ENCODE measurements at places on chromosomes 3 and 15.
A peak's percentile ranks its signal among the peaks of the same experiment; 100 is the strongest.

DNA sequence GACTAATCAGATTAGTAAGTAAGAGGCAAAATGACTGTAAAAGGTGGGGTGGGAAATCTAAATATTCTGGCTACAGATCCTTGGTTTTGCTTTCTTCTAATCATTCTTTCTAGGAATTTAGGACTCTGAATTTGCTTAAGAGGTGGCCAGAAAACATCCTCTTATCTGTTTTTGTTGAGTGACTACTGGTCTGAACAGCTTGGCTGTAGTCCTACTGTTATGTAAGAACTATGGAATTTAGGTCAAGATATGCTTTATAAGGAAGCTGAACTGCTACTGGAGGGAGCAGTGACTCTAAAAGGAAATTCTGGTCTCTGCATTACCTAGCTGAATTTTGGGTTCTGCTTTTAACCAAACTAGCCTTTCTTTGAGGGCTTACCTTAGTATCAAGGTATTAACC, 33.5 kb upstream of the CSPG5 start:
- DNase-seq: peak; percentile 43

DNA sequence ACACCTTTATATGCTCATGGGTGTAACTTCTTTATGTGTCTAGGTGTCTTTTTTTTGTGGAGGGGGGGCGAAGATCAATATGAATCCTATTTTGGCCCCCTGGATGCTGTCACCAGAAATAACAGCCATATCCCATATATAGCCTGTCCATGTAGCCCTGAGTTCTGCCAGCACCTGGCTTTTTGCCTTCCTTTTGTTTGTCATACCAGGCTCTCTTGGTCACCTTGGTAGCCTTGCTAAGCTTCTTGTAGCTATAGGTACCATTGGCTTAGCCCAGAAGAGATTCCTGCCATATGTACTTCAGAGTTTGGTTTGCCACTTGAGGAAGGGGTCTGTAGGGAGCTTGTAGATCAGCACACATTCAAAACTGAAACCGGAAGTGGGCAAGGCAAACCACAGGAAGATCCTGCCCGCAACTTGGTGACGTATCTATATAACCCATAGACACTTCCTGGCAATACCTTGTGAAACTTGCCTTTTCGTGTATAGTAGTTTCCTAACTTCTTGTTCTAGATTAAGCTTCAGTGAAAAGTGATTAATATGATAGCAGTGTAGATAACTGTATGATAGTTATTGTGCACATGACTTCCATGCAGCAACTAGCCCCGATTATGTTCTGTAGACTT, 11.9 kb downstream of the RASA2 start:
- no peak for DNase-seq

- DNase-seq: no peak
Measured at GRCh38 chr3:58180940-58181587, 29.7 kb downstream of the DNASE1L3 start.

DNA sequence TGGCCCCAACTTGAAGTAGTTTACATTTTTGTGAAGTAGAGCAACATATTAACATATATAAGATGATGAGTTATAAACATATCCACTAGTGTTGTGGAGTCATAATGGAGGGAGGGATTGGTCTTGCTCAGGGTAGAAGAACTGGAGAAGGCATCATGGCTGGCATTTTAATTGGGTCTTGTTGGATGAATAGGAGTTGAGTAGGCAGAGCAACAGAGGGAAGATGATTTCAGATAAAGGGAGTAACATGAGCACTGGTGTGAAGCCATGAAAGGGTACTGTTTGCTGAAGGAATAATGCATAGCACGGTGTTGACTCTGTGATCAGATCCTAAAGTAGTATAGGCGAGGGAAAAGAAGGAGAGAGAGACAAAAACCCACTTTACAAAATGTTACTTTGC, 3.6 kb upstream of the RFX7 start:
- DNase-seq: no peak

GRCh38 chr3:160398820-160399124, 253 bp downstream of the IFT80 start:
- DNase-seq: no peak

- DNase-seq: no peak
Measured at GRCh38 chr15:63826528-63826927, 7.2 kb downstream of the HERC1 start.

DNA sequence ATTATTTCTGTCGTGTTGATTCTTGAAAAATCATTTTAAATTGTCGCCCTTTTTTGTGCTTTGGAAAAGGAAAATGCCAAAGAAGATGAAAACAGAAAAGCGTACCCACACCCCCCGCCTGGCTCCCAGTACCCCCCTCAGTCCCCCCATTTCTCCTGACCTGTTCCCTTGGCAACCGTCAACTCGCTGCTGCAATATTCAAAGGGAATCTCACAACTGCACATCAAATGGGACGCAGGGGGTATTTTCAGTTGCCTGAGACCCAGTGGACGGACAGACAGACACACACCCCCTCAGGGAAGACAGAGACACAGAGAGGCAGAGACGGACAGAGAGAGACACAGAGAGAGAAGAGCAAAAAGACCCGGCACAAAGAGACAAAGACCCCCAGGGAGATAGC, 83.5 kb upstream of the PRR20G start:
- no peak for DNase-seq

DNA sequence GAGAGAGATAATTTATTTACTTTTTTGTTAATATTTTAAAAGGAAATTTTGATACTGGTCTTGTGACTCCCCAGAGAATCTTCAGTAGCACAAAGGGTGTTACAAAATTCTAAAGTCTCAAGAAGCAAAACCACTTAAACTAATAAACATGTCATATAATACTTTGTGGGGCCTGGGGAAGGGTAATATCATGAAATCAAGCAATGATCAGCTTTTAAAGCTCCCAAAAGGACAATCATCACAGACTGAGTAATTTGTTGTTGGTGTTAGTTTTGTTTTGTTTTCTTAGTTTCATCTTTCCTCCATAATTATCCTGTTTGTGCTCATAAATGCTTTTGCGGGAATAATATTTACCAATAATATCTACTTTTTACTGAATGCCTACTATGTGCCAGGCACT, 55.0 kb downstream of the TMEM212 start:
- no peak for DNase-seq

GRCh38 chr15:90004252-90004651, 3.1 kb downstream of the ZNF710 start:
- DNase-seq: no peak

DNA sequence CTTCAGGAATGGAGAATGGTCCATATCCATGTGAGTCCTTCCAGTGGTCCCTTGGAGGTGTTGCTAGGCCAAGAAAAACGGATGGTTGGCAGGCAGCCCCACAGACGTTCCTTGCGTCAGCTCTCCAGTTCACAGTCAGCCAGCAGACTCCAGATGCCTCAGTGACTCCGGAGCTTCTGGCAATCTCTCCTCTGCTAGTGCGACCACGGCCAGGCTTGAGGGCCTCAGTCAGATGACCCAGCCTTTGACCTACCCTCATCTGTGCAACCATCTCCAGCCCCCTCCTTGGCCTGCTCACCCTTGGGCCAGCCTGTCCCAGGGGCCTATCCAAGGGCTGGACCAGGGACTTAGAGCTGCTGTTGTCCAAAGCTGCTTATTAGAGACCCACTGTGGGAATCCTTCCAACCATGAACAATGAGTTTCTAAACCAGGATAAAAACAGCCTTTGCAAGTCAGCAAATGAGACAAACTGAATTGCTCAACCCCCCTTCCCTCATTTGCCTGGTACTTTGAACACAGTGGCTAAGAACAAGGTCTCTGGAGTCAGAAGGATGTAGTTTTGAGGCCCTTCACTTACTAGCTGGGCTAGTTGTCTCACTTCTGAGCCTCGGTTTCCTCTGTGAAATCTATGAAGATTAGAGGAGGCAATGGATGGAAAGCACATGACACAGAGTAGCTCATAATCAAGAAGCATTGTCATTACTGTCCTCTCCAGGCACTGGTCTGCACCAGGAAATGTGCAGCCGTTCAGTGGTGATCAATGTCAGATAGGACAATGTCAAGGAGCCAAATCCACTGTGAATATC, 44.8 kb downstream of the ANP32A start:
- DNase-seq: no peak

- DNase-seq: no peak
Measured at GRCh38 chr3:135155228-135155627, 360.2 kb downstream of the EPHB1 start.

GRCh38 chr3:63933459-63933858, 21.3 kb upstream of the SCAANT1 start:
- DNase-seq: no peak

- DNase-seq: no peak
Measured at GRCh38 chr3:194671511-194671899, 486 bp downstream of the LSG1 start.

GRCh38 chr3:38158472-38158871, 6.9 kb upstream of the OXSR1 start:
- DNase-seq: no peak

- no peak for DNase-seq
Measured at GRCh38 chr3:112671930-112672715, 31.2 kb upstream of the CCDC80 start.

- DNase-seq: no peak
Measured at GRCh38 chr3:196624067-196624790, 15.3 kb upstream of the NRROS start.

DNA sequence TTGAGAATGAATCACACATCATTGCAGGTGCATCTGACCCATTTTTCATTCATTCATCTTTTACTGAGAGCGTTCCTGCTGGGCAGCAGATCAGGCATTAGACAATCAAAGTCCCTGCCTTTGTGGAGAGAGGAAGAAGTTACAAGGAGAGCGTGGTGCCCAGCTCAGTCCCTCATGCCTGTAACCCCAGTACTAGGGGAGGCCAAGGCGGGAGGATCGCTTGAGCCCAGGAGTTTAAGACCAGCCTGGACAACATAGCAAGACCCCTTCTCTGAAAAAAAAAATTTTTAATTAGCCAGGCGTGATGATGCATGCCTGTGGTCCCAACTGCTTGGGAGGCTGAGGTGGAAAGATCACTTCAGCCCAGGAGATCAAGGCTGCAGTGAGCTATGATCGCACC, 35.0 kb upstream of the MEX3B start:
- no peak for DNase-seq
